ENCODE measurements at places on chromosomes 2 and 18. TPM values are rescaled to one million over a fixed set of nuclear protein-coding genes. Genes with fewer than 3 reads are reported as not detected.
A peak's percentile ranks its signal among the peaks of the same experiment; 100 is the strongest.

DNA sequence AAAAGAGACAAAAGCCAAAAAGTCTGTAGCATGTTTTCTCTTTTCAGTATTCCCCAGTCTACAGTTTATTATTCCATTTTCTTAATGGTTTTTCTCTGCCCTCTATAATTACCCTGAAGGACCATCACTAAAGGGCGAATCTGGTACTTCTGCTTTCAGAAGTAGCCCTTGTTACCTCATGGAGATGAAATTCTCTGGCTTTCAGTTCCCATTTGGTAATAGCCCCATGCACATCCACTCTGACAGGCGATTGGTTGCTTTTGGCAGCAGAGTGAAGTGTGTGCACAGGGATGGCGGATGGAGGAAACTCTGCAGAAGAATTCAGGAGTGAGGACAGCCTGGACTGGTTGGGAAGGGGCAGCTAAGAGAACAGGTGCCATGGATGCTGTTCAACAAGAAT lies 66.3 kb upstream of the NABP1 start:
- H3K27me3 ChIP-seq: no peaks in the 10 kb centered on the region
- no peak for DNase-seq
- H3K27ac ChIP-seq: no peak overlapping the region
- no peaks in the 10 kb centered on the region for H3K36me3 ChIP-seq

DNA sequence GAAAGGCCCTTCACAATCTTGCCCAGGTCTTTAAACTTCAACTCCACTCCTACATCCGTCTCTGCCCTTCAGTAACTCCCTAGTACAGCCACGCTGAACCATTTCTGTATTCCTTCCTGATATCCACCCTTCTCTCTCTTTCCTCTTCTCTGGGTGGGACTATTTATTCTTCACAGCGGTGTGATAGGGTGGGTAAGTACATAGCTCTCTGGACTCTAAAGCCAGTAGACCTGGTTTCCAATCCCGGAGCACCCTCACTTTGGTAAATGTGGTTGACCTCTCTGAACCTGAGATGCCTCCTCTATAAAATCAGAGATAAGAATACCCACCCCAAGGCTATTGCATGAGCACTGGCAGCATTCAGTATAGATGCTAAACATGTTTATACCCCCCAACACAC lies 86.7 kb downstream of the ATL2 start:
- no peaks in the 10 kb centered on the region for H3K27me3 ChIP-seq
- no peak overlapping the region for H3K27ac ChIP-seq
- H3K36me3 ChIP-seq: no peaks in the 10 kb centered on the region
- no peak for DNase-seq

GRCh38 chr2:200193791-200194190 lies 112.7 kb upstream of the SPATS2L start:
- no peak overlapping the region for H3K4me3 ChIP-seq
- no peak for DNase-seq
- no peaks in the 10 kb centered on the region for H3K4me1 ChIP-seq
- H3K27me3 ChIP-seq: no peaks in the 10 kb centered on the region
- H3K36me3 ChIP-seq: no peaks in the 10 kb centered on the region

GRCh38 chr2:226995625-226996041 lies 159.8 kb downstream of the RHBDD1 start:
- H3K4me3 ChIP-seq: no peak overlapping the region
- no peaks in the 10 kb centered on the region for H3K27me3 ChIP-seq
- no peak for DNase-seq

FOXI3 gene
- not detected for total RNA-seq

DNA sequence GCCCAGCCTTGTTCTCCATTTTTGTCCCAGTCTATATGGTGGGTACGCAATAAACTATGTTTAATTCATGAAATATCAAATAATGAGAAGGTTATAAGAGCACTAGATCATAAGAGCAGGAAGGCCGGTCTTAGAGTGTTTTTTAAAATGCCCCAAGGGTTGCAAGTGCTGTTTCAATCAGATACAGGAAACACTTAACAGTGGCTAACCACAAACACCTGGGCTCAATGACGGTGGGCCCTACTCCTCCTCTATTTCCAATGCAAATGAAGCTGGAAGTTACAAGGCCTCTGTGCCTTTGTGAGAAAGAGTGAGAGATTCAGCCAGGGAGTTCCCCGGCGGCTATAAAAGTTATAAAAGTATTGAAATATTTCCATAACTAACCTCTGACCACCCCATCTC lies 18.9 kb upstream of the WDR33 start:
- no peaks in the 10 kb centered on the region for H3K36me3 ChIP-seq
- H3K27ac ChIP-seq: no peak overlapping the region
- no peaks in the 10 kb centered on the region for H3K27me3 ChIP-seq
- H3K4me1 ChIP-seq: no peaks in the 10 kb centered on the region
- no peak for DNase-seq

DNA sequence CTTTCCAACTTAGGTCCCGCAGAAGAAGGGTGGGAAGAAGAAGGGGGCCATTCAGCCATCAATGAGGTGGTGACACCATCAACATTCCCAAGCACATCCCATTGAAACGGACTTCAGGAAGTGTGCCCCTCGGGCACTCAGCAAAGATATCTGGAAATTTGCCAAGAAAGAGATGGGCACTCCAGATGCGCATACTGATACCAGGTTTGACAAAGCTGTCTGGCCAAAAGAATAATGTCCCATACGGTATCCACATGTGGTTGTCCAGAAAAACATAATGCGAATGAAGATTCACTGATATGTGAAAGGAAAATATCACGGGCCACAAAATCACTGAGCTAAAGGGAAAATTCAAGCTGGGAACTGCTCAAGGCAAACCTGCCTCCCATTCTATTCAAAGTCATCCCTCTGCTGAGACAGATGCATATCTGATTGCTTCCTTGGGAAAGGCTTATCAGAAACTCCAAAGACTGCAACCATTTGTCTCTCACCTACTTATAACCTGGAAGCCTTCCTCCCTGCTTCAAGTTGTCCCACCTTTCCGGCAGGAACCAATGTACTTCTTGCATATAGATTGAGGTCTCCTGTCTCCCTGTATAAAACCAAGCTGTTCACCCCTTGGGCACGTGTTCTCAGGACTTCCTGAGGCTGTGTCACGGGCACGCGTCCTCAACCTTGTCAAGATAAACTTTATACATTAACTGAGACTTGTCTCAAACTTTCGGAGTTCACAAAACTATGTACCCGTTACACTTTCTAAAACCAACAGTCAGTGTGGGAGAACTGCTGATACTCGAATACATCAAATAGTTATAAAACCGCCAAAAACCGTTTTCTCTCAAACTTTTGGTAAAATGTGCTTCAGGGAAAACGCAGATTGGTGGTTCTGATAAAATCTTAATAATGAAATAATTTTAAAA lies 1.3 kb upstream of the PDK1 start:
- no peak for DNase-seq
- peaks cover 6% of the 10 kb centered on the region for H3K4me1 ChIP-seq
- H3K27ac ChIP-seq: peak overlapping the region; percentile 84
- H3K36me3 ChIP-seq: no peaks in the 10 kb centered on the region

GRCh38 chr2:192499476-192499875 lies 304.7 kb upstream of the TMEFF2 start:
- H3K4me3 ChIP-seq: no peak overlapping the region
- H3K4me1 ChIP-seq: no peaks in the 10 kb centered on the region
- H3K36me3 ChIP-seq: no peaks in the 10 kb centered on the region
- no peak overlapping the region for H3K27ac ChIP-seq
- DNase-seq: no peak

GRCh38 chr2:68237404-68237803 lies 14.9 kb downstream of the PPP3R1 start:
- H3K4me3 ChIP-seq: no peak overlapping the region
- no peak for DNase-seq
- H3K36me3 ChIP-seq: no peaks in the 10 kb centered on the region
- H3K27me3 ChIP-seq: no peaks in the 10 kb centered on the region
- H3K27ac ChIP-seq: no peak overlapping the region
- peaks cover 82% of the 10 kb centered on the region for H3K4me1 ChIP-seq

DNA sequence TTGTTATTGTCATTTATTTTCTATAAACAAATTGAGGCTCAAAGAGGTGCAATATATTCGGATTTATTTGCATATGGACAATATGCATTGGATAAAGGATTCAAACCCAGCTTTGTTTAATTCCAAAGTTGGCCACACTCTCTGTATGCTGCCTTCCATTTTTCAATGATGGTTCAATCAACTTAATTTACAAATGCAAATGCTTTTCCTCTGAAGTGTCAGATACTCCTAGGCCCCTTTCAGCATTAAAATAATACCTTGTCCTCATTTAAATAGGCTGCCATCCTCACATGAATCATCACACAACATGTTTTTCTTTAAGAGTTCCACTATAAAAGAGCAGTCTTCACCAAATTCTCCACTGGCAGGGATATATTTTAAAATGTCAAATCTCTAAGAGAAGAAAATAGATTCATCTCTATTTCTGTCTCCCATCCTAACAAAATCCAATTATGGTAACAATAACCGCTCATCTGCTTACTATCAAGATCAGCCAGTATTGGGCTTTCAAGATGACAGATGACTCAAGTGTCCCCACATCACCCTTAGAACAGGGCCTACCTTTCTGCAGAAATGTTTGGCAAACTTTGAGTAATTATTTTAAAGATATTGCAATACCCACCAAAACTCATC lies 114.8 kb downstream of the SCG2 start:
- no peak overlapping the region for H3K4me3 ChIP-seq
- H3K36me3 ChIP-seq: no peaks in the 10 kb centered on the region
- no peaks in the 10 kb centered on the region for H3K4me1 ChIP-seq
- no peaks in the 10 kb centered on the region for H3K27me3 ChIP-seq

DNA sequence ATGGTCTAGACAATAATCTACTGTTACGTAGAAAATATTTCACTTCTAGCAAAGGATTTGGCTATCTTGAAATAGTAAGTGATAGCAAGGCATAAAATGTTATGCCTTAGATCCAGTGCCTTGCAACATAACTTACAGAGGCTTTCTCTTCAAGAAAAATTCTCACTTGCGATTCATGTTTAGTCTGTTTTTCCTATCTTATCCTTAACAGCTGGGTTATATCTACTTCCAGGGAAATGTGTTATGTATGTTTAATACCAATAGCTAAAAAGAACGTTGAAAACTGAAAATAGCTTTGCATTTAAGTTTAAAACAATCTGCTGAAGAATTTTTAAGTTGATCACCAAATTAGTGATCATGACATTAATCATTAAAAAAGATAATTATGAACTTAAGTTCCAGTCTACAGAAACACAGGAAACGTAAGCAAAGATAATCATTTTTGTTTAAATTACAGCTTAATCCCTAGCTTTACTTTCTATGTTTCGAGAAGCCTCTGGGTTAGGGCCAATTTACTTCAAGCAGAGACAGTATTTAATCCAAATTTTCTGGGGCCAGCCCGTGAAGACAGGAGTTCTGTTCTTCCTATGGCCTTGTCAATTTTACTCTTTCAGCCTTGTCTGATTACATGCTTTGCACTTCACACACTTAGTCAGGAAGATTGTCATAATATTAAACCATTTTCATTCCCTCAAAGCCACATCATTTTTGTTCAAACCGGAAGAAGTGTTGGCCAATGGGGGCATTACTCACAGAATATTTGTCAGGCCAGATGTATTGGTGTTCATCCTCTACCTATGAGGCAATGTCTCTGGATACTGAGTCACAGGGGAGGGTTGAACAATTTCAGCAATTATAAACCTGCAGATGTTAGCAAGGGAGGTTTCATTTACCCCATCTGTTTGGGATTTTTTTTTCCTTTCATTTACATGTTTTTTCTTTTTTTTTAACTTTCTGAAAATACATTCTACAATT lies 1132.9 kb upstream of the ZEB2 start:
- no peak overlapping the region for H3K27ac ChIP-seq
- no peak for DNase-seq
- H3K36me3 ChIP-seq: no peaks in the 10 kb centered on the region
- H3K27me3 ChIP-seq: no peaks in the 10 kb centered on the region
- H3K4me3 ChIP-seq: no peak overlapping the region

GRCh38 chr2:204018717-204019116 lies 82.2 kb downstream of the ICOS start:
- H3K27me3 ChIP-seq: no peaks in the 10 kb centered on the region
- no peak overlapping the region for H3K4me3 ChIP-seq
- no peak for DNase-seq
- H3K36me3 ChIP-seq: no peaks in the 10 kb centered on the region
- H3K27ac ChIP-seq: no peak overlapping the region

GRCh38 chr2:8740136-8740535 lies 58.3 kb downstream of the ID2 start:
- no peaks in the 10 kb centered on the region for H3K27me3 ChIP-seq
- no peaks in the 10 kb centered on the region for H3K4me1 ChIP-seq
- no peak for DNase-seq
- no peak overlapping the region for H3K27ac ChIP-seq
- no peak overlapping the region for H3K4me3 ChIP-seq
- H3K36me3 ChIP-seq: no peaks in the 10 kb centered on the region

GRCh38 chr2:111975053-111975552 lies 76.7 kb downstream of the MERTK start:
- no peaks in the 10 kb centered on the region for H3K4me1 ChIP-seq
- no peak for DNase-seq
- H3K27me3 ChIP-seq: no peaks in the 10 kb centered on the region
- H3K27ac ChIP-seq: no peak overlapping the region
- no peaks in the 10 kb centered on the region for H3K36me3 ChIP-seq
- no peak overlapping the region for H3K4me3 ChIP-seq

DSG4 gene
- total RNA-seq: not detected

GRCh38 chr18:25998461-25998860 lies 92.0 kb downstream of the SS18 start:
- H3K4me1 ChIP-seq: no peaks in the 10 kb centered on the region
- no peak overlapping the region for H3K4me3 ChIP-seq
- no peaks in the 10 kb centered on the region for H3K36me3 ChIP-seq
- no peaks in the 10 kb centered on the region for H3K27me3 ChIP-seq

DNA sequence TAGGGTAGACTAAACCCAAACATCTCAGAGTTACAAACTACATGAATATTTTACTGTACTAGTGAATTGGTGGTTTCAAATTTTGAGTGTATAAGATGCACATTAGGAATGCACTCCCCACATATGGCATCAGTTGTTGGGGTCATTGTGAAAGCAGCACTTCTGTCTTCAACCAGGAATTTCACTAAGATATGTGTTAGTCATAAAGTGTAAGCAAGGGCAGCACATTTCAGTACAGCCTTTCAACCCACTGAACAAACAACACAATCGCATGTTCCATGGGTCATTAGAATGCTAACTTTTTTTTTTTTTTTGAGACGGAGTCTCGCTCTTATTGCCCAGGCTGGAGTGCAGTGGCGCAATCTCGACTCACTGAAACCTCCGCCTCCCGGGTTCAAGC lies 164.1 kb upstream of the MAP2 start:
- no peaks in the 10 kb centered on the region for H3K27me3 ChIP-seq
- no peaks in the 10 kb centered on the region for H3K36me3 ChIP-seq
- no peak overlapping the region for H3K27ac ChIP-seq
- H3K4me1 ChIP-seq: no peaks in the 10 kb centered on the region
- no peak overlapping the region for H3K4me3 ChIP-seq

All from tibial nerve (tissue), 4 donors.